ENCODE measurements at places on chromosomes 2 and 18. TPM values are rescaled to one million over a fixed set of nuclear protein-coding genes. Genes with fewer than 3 reads are reported as not detected.

Gene KANSL1L
- 21.5 TPM for total RNA-seq

Gene CPLX4
- total RNA-seq: not detected

Gene CYP1B1
- total RNA-seq: 13.7 TPM

Gene SERPINB2
- not detected for total RNA-seq

Gene EPB41L5
- 14.5 TPM for total RNA-seq

Gene G6PC2
- total RNA-seq: not detected

Gene COL4A4
- 16.0 TPM for total RNA-seq

Gene SOS1
- 34.7 TPM for total RNA-seq

Gene TNS1
- 406 TPM for total RNA-seq

Gene UGT1A8
- not detected for total RNA-seq

Gene FSIP2
- total RNA-seq: not detected

Gene MPP4
- 0.34 TPM for total RNA-seq
